ENCODE measurements at places on chromosomes 12 and 14. TPM values are rescaled to one million over a fixed set of nuclear protein-coding genes. Genes with fewer than 3 reads are reported as not detected.

The CLEC4D gene
- polyA plus RNA-seq, result not detected

The BRI3BP gene
- 2.5 TPM for polyA plus RNA-seq

The IL31 gene
- not detected for polyA plus RNA-seq

The GYS2 gene
- not detected for polyA plus RNA-seq

The CACNA1C gene
- polyA plus RNA-seq, result 2.6 TPM

The MDGA2 gene
- 0.02 TPM for polyA plus RNA-seq

The NEUROD4 gene
- not detected for polyA plus RNA-seq

The FIGNL2 gene
- 0.09 TPM for polyA plus RNA-seq

The ZFHX2 gene
- polyA plus RNA-seq, result 0.53 TPM

The CPM gene
- 2.0 TPM for polyA plus RNA-seq

The LPAR5 gene
- not detected for polyA plus RNA-seq

The CCDC38 gene
- not detected for polyA plus RNA-seq

The SETD3 gene
- polyA plus RNA-seq, result 18.8 TPM

The ACRBP gene
- 0.38 TPM for polyA plus RNA-seq

The CCND2 gene
- 1.1 TPM for polyA plus RNA-seq

The CCDC177 gene
- not detected for polyA plus RNA-seq

The CEP83 gene
- 5.9 TPM for polyA plus RNA-seq

The MUCL1 gene
- polyA plus RNA-seq, result not detected

The KRT71 gene
- polyA plus RNA-seq, result not detected

The MAP3K9 gene
- 0.17 TPM for polyA plus RNA-seq

The C12orf60 gene
- polyA plus RNA-seq, result 1.1 TPM

The FOXN4 gene
- not detected for polyA plus RNA-seq

The NYNRIN gene
- polyA plus RNA-seq, result 5.3 TPM
